ENCODE measurements at places on chromosomes 1 and 21. TPM values are rescaled to one million over a fixed set of nuclear protein-coding genes. Genes with fewer than 3 reads are reported as not detected.

DNA sequence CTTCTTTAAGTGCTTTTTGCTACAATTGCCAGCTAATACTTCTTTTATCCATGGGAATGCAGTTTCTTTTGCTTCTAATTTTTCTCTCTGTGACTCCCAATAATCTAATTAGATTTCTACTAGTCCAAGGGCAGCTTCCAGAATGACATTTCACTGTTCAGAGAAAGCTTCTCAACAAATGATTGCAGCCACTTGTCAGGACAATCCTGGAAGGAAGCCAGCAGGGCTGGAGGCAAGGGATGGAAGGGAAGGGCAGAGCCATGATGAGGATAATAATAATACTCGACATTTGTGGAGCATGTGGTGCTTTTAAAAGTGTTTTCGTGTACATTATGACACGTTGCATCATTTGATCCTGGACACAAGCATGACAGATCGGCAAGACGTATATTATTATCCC lies 19.4 kb downstream of the F11R start:
- H3K27me3 ChIP-seq: no peaks in the 10 kb centered on the region
- no peak overlapping the region for H3K27ac ChIP-seq
- peaks cover 7% of the 10 kb centered on the region for H3K4me1 ChIP-seq
- H3K4me3 ChIP-seq: no peak overlapping the region
- H3K36me3 ChIP-seq: no peaks in the 10 kb centered on the region

DNA sequence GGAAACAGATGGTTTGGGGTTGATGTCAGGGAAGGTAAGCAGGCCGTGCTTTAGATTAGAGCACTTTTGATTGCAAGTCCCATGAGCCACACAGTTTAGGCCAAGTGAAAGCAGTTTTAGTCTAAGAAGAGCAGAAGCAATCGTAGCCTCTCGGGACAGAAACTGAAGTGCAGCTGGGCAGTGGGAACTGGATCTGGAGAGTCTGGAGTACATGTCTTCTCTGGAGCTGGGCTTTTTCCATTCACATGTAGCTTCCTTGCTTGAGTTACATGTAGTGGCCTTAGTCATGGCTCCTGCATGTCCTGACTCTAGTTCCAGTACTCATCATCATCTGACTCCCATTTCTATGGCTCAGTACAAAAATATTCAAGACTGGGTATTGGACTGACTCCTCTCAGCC lies 16.7 kb downstream of the CAMTA1 start:
- peaks cover 37% of the 10 kb centered on the region for H3K4me1 ChIP-seq
- no peaks in the 10 kb centered on the region for H3K27me3 ChIP-seq
- no peaks in the 10 kb centered on the region for H3K36me3 ChIP-seq
- no peak overlapping the region for H3K4me3 ChIP-seq
- DNase-seq: no peak

DNA sequence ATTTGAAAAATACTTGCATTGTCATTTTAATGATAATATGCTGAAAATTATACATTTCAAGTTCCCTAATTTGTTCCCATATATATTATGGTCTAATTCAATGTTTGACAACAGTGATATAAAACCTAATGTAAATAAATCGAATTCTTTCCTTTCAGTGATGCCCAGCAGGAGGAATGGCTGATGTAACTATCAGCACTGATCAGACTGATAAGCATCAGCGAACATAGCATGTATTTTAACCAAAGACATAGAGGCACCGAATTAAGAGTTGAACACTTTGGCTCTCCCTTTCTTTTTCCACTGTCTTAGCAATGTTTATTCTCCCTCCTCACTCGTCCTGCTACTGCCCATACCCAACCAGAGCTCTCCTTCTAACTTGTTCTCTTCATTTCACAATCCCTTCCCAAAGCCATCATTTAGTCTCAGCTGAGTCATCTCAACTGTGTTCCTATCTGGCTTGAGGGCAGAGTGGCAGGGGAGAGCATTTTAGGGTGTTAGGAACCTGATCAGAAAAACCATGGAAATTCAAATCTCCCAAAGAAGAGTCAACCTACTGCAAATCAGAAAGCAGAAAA lies 58.8 kb upstream of the C1orf115 start:
- H3K4me1 ChIP-seq: no peaks in the 10 kb centered on the region
- H3K36me3 ChIP-seq: no peaks in the 10 kb centered on the region
- no peak overlapping the region for H3K4me3 ChIP-seq
- H3K27ac ChIP-seq: no peak overlapping the region

GRCh38 chr1:218804014-218804785 lies 369.5 kb upstream of the LYPLAL1 start:
- no peaks in the 10 kb centered on the region for H3K27me3 ChIP-seq
- H3K4me3 ChIP-seq: no peak overlapping the region
- peaks cover 5% of the 10 kb centered on the region for H3K36me3 ChIP-seq
- H3K27ac ChIP-seq: no peak overlapping the region
- DNase-seq: no peak
- H3K4me1 ChIP-seq: no peaks in the 10 kb centered on the region

- DNase-seq: peak; percentile 65
- peak overlapping the region; percentile 74 for H3K27ac ChIP-seq
- H3K4me1 ChIP-seq: peaks cover 32% of the 10 kb centered on the region
- H3K4me3 ChIP-seq: peak overlapping the region; percentile 63
- H3K36me3 ChIP-seq: no peaks in the 10 kb centered on the region
These were observed 47.1 kb upstream of the TLR5 start for GRCh38 chr1:223189903-223190724.

DNA sequence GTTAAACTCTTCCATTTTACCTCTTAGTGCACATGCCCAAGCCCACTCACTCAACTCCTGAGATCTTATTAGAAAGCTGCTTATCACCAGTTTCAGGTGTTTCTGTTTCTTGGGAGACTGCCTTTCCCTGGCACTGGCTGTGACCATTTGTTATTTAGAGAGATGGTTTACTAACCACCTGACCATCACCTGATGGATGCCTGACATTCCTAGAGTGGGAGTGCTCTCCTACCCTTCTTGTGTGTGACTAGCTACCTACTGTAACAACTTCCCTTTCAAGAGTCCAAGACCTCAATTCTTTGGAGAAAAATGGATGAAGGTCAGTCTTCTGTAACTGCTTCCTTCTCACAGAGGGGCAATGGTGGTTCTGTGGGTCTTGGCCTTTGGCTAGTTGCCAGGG lies 755.2 kb upstream of the ADAMTS5 start:
- no peaks in the 10 kb centered on the region for H3K27me3 ChIP-seq
- DNase-seq: no peak
- H3K4me3 ChIP-seq: no peak overlapping the region

GRCh38 chr1:206012086-206012859 lies 9.1 kb upstream of the RAB7B start:
- no peak overlapping the region for H3K27ac ChIP-seq
- no peaks in the 10 kb centered on the region for H3K27me3 ChIP-seq
- peaks cover 7% of the 10 kb centered on the region for H3K4me1 ChIP-seq
- H3K4me3 ChIP-seq: peak overlapping the region; percentile 25

GRCh38 chr1:152237093-152237492 lies 13.1 kb upstream of the HRNR start:
- peaks cover 51% of the 10 kb centered on the region for H3K27me3 ChIP-seq
- H3K4me1 ChIP-seq: no peaks in the 10 kb centered on the region

- H3K27me3 ChIP-seq: no peaks in the 10 kb centered on the region
- no peak for DNase-seq
- H3K4me1 ChIP-seq: no peaks in the 10 kb centered on the region
- no peak overlapping the region for H3K27ac ChIP-seq
These were observed 56.4 kb downstream of the KIF26B start for GRCh38 chr1:245211035-245211749.

DNA sequence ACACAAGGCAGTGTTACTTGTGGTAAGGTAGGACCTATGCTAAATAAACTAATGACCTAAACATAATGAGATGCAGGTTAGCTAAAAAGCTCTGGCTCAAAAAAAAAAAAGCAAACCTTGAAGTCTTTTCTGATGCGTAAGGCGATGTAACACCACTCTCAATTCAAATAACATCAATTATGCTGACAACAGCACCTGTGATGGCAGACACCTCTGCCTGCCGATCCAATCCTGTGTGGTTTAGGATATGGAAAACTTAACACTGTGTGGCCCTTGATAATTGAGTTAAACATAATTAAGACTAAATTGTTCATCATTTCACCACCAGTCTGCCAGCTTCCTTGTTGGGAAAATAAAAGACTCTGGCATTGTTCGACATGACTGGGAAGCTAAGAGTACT lies 9.1 kb downstream of the RPAP2 start:
- H3K4me3 ChIP-seq: no peak overlapping the region
- H3K36me3 ChIP-seq: peaks cover 16% of the 10 kb centered on the region
- no peak overlapping the region for H3K27ac ChIP-seq
- no peaks in the 10 kb centered on the region for H3K4me1 ChIP-seq

- peaks cover 22% of the 10 kb centered on the region for H3K4me1 ChIP-seq
- H3K27me3 ChIP-seq: no peaks in the 10 kb centered on the region
- H3K4me3 ChIP-seq: peak overlapping the region; percentile 57
- no peak overlapping the region for H3K27ac ChIP-seq
- no peak for DNase-seq
These were observed 8.9 kb downstream of the FAM229A start for GRCh38 chr1:32353431-32353830.

- H3K4me1 ChIP-seq: peaks cover 21% of the 10 kb centered on the region
- peak overlapping the region; percentile 30 for H3K27ac ChIP-seq
- peaks cover 13% of the 10 kb centered on the region for H3K36me3 ChIP-seq
- H3K27me3 ChIP-seq: no peaks in the 10 kb centered on the region
These were observed 972 bp upstream of the ENTREP3 start for GRCh38 chr1:155256058-155256852.

- H3K27ac ChIP-seq: no peak overlapping the region
- no peaks in the 10 kb centered on the region for H3K36me3 ChIP-seq
- no peak for DNase-seq
- no peak overlapping the region for H3K4me3 ChIP-seq
- H3K27me3 ChIP-seq: peaks cover 2% of the 10 kb centered on the region
These were observed 63.9 kb downstream of the SYF2 start for GRCh38 chr1:25168193-25169071.

- H3K36me3 ChIP-seq: no peaks in the 10 kb centered on the region
- H3K4me3 ChIP-seq: peak within 1 kb of the TSS; percentile 99
- H3K27me3 ChIP-seq: no peaks in the 10 kb centered on the region
- peak; percentile 72 for DNase-seq
- peaks cover 30% of the 10 kb centered on the region for H3K4me1 ChIP-seq
These were observed at the start of gene STPG1 for GRCh38 chr1:24413350-24414163. Gene STPG1 (minus strand): TSS chr1:24413782. CDS start chr1:24401388, 12,394 bp downstream.

GRCh38 chr1:228320394-228320793 lies 86.2 kb downstream of the TRIM11 start:
- H3K36me3 ChIP-seq: no peaks in the 10 kb centered on the region
- H3K27ac ChIP-seq: no peak overlapping the region
- no peaks in the 10 kb centered on the region for H3K27me3 ChIP-seq
- DNase-seq: no peak

- H3K4me3 ChIP-seq: no peak overlapping the region
- peaks cover 3% of the 10 kb centered on the region for H3K4me1 ChIP-seq
- no peaks in the 10 kb centered on the region for H3K36me3 ChIP-seq
- no peak for DNase-seq
- H3K27ac ChIP-seq: no peak overlapping the region
These were observed 3.8 kb downstream of the TAS1R3 start for GRCh38 chr1:1334835-1335234.

DNA sequence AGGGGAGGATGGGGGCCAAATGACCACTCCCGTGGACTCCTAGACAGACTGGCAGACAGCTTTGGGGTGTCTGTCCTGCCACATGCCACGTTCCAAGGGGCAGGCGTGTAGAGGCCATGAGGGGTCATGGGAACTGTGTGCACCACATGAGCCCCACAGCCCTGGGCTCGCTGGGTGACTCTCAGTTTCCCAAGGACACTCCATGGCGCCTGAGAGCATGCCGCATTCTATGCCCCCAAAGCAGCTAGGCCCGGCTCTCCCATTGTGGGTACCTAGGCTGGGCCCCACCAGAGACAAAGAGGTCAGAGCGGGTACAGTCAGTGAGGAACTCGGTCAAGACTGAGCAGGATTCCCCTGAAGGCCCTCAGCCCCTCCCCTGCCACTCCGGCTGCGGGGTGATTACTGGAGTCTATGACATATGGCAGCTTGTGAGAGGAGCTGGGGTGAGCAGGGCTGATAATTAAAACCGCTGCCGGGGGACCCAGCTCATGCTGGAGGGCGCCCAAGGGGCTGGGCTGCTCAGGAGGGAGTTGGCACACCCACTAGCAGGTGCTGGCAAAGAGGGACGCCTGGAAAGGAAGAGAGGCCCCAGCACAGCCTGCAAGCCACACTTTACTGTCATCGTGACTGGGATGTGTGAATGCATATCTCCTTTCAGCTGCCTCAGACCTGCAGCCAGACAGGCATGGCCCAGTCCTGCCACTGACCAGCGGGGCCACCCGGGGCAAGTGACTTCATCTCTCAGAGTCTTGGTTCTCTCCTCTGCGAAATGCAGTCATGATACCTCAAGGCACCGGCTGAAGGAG lies 8.4 kb downstream of the LRP8 start:
- H3K27me3 ChIP-seq: no peaks in the 10 kb centered on the region
- H3K27ac ChIP-seq: no peak overlapping the region
- H3K4me3 ChIP-seq: no peak overlapping the region
- DNase-seq: no peak
- peaks cover 11% of the 10 kb centered on the region for H3K36me3 ChIP-seq

DNA sequence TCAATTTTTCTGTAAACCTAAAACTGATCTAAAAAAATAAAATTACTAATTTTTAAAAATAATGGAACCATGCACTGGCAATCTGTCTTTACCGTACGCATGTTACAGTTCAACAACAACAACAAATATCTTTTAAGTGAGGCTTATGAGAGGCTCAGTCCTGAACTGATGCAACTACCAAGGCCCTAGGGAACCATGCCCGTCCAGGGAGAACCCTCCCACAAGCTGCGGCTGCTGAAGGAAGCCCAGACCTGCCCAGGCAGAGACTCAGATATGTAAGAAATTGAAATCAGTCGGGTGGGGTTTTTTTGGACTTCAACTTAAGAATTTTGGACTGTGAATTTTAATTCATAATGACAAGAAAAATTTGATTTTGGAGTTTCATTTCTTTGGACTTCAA lies 91.1 kb downstream of the NPHP4 start:
- H3K4me3 ChIP-seq: no peak overlapping the region
- H3K4me1 ChIP-seq: peaks cover 7% of the 10 kb centered on the region

The SLAMF8 gene
- 0.29 TPM for total RNA-seq

The MYOG gene
- total RNA-seq: not detected

The CRB1 gene
- 0.59 TPM for total RNA-seq

The SLC9C2 gene
- not detected for total RNA-seq

The USH2A gene
- not detected for total RNA-seq

The ZNF648 gene
- total RNA-seq: not detected

The MROH9 gene
- not detected for total RNA-seq

The SYDE2 gene
- not detected for total RNA-seq

The TMEM50B gene
- 19.5 TPM for total RNA-seq

The FGR gene
- total RNA-seq: 14.2 TPM

The DDI2 gene
- total RNA-seq: 55.4 TPM

The AK2 gene
- total RNA-seq: 475 TPM

The TMEM269 gene
- 1.9 TPM for total RNA-seq

All from natural killer cell treated with Interleukin-12 subunit alpha and Interleukin-12 subunit beta and Interleukin-15 and Interleukin-18, amount 100 ng/mL, for 72 hours (primary cell).